ENCODE measurements at places on chromosomes 12 and 14.

GRCh38 chr12:71000748-71001147 is 80.2 kb upstream of the PTPRR start:
- no peak for DNase-seq

- DNase-seq: no peak
Observed at GRCh38 chr12:21939435-21939834, 1.8 kb downstream of the ABCC9 start.

DNA sequence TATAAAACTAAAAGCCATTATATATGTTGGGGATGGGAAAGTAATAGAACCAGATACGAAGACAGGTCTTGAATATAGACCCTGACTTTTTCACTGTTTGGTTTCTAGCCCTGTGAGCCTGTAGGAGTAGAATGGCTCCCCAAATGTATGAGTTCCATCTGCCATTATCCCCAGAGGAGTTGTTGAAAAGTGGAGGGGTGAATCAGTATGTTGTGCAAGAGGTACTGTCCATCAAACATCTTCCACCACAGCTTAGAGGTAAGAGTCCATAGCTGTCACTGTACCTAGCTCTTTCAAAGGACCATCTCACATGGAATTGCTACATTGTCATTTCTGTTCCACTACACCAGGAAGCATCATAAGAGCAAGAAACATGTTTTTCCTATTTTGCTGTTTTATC is 1.1 kb downstream of the NCAPD2 start:
- DNase-seq: no peak

DNA sequence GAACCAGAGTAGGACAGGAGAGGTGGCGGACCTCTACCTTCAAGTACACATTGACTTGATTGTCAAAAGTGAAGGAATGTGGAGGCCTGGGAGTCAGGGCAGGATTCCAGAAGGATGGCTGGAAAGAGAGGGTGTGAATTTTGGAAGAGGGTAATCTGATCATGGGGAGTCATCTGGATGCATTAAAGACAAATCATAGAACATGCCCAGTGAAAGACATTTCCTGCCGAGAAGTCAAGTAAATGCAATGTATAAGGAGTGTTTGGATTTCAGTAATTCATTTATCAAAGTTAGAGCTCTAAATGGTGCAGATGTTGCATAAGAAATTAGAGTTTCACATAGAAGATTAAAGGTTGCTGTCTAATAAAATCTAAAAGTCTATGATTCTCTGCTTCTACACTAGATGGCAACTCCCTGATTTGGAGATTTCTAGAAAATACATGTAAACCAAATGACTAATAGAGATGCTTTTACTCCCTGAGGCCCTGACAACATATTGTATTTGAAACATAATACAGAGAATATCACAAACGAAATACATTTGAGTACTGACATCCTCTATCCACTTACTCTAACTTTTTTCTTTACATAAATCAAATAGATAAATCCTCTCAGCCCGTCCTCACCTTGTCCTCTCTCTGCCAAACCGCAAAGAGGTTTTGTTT is 91.3 kb downstream of the KCNA5 start:
- DNase-seq: no peak

GRCh38 chr12:76025601-76026575 is 5.7 kb downstream of the PHLDA1 start:
- DNase-seq: no peak

DNA sequence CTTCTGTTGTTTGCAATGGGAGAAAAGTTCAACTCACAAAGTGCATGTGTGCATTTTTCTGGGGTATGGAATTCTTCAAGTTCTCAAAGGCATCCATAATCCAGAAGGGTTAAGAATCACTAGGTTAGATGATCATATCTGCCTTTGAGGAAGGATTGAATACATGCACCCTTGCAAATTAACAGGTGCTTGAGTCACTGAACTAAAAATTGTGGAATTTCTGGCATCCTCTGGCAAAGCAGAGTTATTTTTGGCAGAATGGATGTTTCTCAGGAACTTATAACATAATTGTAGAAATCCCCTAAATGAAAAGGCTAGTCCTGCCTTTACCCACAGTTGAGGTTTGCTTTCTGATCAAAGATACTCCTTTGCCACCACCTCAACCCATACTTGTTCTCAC is 136.5 kb upstream of the DYRK2 start:
- no peak for DNase-seq

GRCh38 chr12:112815589-112816321 is 24.2 kb downstream of the RPH3A start:
- DNase-seq: no peak

DNA sequence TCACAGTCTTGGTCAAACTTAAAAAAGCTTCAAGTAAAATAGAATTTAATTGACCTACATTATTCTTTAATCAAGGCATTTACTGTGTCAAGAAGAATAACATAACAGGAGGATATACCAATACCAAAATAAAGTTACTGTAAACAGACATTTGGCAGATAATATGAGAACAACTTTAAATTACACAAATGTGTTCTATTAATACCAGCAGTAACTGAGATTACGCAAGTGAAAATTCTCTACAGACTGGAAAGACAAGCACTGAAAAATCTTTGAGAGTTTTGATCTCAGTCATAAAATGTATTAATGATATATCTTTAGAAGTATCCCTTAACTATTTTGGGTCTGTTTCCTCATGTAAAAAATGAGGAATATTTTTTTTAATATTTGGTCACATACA is 169.2 kb upstream of the SOX5 start:
- no peak for DNase-seq

GRCh38 chr14:98580131-98580678 is 691.8 kb downstream of the BCL11B start:
- no peak for DNase-seq

- no peak for DNase-seq
Observed at GRCh38 chr14:101830271-101830670, 68.8 kb downstream of the PPP2R5C start.

GRCh38 chr12:76790564-76791552 is 26.9 kb downstream of the ZDHHC17 start:
- no peak for DNase-seq

DNA sequence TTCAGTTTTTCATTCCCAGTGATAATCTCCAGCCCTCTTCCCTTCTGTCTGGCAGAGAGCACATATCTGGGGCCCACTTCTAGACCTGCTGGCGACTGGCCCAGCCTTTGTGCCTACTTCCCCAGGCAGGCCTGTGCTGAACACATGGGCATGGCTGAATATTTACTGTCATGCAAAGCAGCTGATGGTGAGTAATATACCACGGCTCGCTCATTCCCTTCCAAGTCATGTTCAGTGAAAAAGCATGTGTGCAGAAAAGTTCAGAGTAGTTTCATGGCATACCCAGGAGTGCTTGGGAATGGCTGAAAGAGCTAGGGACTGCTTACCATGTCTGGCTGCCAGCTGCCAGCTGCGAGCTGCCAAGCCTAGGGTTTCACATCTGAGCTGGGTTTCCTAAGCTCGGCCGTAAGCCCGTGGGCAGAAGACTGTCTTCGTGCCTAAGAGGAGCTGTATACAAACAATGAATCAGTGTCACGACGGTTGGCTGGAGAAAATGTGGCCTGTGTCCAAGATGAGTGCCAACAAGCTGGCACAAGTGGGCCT is 179.9 kb upstream of the PELI2 start:
- DNase-seq: no peak

GRCh38 chr12:130715150-130715997 is 725 bp downstream of the RIMBP2 start:
- DNase-seq: no peak

DNA sequence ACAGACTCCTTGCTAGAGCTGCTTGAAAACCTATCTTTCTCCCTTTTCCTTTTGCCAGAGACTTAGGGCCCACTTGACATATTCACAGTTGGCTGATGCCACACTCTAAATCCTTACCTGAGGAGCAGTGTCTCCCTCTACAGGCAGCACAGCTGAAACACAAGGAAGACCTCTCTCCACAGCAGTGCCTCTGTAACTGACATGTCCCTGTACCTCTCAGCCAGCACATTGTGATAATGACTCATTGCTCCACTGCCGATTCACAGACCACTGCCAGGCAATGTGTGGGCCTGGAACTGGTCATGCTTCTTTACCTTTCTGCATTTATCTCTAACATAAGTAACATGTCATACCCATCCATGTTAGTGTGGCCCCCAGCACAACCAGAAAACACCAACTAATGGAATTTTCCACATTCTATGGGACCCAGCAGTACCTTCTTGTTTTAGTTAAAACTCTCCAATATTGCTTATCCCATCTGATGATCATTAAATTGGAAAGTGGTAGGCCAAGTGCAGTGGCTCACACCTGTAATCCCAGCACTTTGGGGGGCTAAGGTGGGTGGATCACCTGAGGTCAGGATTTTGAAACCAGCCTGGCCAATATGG is 56.5 kb downstream of the GTF2A1 start:
- DNase-seq: peak; percentile 4

DNA sequence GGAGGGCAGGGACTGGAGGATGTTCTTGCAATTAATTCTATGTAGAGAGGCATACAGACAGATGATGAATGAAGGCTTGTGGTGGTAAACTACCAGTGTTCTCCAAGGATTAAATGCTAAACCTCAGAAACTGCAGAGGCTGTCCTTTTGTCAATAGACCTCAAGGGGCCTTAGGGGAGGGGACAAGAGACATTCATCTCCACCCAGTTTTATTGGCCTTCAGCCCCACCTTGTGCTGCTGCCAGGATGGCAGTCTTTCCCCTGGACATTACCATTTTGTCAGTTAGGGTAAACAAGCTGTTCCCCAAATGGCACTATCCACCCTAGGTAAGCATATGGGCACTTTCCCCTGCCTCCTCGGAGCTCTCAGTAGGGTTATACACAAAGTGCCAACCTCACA is 4.9 kb upstream of the SMAGP start:
- DNase-seq: no peak

GRCh38 chr14:103839579-103839978 is 7.8 kb downstream of the PPP1R13B start:
- no peak for DNase-seq

- no peak for DNase-seq
Observed at GRCh38 chr12:120453977-120454376, 7.7 kb downstream of the GATC start.

DNA sequence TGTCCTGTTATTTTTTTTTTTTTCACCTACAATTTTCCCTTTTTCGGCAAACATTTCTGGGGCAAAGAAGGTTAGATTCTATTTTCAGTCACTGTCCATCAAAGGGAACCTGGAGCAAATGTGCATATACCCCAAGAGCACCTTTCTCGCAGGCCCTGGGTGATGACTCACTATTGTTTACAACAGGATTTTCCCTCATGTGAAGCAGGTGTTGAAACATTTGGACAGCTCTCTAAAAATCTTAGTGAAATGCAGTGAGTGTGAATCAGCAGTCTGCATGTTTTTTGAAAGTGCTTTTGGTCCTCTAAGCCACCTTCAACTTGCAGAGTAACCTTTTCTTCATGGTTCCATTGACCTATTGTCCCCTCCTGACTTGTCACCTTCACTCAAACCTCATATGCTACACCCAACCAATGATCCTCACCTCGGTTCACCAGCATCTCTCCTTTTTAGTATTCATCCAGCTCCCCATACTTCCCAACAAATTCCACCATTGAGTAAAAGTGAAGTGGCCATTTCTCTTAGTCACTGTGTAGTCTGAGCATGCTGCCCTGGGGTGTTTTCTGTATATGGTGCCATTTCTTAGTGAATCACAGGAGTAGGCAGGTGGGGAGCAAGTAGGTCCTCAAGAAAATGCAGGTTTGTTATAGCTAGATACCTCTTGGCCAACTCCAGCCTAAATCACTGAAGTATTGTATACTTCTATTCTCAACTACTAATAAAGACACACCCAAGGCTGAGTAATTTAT is 260.2 kb downstream of the BMP4 start:
- no peak for DNase-seq

- no peak for DNase-seq
Observed at GRCh38 chr14:80981156-80981555, 25.7 kb downstream of the TSHR start.

DNA sequence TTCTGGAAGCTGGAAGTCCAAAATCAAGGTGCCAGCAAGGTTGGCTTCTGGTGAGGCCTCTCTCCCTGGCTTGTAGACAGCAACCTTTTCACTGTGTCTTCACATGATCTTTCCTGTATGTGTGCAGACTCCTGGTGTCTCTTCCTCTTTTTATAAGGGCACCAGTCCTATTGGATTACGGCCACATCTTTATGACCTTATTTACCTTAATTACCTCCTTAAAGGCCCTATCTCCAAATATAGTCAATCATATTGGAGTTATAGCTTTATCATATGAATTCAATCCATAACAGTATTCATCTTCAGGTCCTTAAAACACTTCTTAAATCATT is 21.2 kb upstream of the GARIN2 start:
- no peak for DNase-seq

DNA sequence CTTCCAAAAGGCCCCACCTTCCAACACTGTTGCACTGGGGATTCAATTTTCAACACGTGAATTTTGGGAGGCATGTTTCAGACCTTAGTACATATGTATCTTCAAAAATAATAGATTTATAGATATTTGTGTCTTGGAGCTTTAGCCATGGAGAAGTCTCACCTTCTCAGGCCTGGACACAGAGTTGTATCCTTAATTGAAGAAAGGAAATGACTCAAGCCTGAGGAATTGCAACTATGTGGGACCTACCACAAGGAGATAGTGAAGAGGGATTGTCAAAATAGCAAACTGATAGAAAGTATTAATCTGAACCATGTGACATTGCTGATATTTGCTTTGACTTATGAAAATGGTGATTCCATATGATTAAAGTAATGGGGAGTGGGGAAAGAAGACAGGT is 89.8 kb downstream of the ACSS3 start:
- DNase-seq: no peak

- DNase-seq: no peak
Observed at GRCh38 chr12:68839183-68840147, 31.5 kb downstream of the MDM2 start.

- DNase-seq: no peak
Observed at GRCh38 chr14:77340389-77340788, 19.6 kb downstream of the GSTZ1 start.

DNA sequence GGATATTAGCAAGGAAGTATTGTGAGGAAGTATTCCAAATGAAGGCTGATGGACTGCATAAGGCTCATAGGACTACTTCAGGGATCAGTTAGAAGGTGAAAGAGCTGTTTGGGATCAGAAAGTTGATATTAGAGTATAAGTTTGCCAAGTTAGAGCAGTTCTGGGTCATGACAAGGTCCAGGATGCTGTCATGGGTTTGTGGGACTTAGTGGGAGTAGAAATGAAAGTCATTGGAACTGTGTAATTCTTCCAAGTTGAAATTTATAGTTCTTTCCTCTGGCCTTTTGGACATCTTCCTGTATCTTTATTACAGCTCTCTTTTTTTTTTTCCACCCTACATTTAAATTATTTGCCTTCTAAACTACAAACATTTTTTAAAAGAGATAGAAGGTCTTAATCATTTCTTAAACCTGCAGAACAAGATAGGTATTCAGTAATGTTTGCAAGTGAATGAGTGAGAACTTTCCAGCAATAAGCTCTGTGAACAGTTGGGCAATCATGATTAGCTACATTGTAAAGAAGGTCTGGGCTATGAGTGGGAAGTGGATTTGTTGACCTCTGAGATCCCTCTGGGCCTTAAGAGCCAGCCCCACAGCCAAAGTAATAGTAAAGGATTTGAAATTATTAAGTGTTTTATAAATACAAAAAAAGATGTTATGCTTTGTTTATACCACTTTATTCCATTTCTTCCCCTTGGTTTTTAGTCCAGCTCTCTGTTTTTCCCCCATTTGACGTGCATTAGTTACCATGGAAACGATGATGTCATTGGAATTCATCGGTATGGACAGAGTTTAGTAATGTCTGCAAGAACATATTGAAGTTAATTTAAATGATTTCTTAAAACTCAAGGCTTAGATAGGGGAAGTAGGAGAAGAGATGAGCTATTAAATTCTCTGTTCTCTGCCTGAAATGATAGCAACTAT is 247.9 kb upstream of the ARHGAP5 start:
- DNase-seq: no peak

GRCh38 chr12:14239350-14239934 is 126.0 kb upstream of the ATF7IP start:
- DNase-seq: no peak

- no peak for DNase-seq
Observed at GRCh38 chr12:103012884-103013283, 55.4 kb downstream of the ASCL1 start.
